CD8-positive, alpha-beta T cell (primary cell): ENCODE measurements at places on chromosomes 5 and 9.

DNA sequence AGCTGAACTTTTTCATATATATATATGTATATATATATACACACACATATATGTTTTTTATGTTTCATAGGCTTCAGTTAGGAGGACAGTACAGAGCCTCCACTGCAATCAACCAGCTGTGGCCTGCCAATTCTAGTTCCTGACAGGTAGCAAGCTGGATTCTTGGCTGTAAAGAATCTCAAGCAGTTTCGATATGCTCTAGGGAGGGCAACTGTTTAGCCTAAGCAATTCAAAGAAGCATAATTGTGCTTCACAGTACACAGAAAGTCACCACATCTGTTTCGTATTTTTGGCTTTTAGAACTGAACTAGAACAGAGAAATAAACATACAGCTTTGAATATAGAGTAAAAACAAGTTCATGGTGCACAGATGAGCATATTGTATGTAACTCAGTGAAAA lies 152.4 kb upstream of the ARRDC3 start:
- no peak for DNase-seq

DNA sequence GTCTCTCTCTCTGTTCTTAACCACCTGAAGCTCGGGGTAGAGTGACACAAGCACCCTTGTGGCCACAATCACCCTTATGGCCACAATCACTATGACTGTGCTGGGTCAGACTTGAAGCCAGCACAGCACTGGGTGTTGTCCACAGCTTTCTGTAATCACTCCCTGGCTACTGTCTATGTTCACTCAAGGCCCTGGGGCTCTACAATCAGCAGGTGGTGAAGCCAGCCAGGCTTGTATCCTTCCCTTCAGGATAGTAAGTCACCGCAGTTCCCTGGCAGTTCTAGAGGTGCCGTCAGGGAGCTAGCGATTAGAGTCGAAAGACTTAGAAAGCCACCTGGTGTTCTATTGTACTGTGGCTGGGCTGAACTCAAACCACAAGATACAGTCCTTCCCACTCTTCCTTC lies 44.2 kb downstream of the GDA start:
- no peak for DNase-seq

GRCh38 chr5:96654209-96654608 lies 8.0 kb upstream of the CAST start:
- DNase-seq, result no peak

GRCh38 chr5:15321776-15322175 lies 178.2 kb upstream of the FBXL7 start:
- no peak for DNase-seq

DNA sequence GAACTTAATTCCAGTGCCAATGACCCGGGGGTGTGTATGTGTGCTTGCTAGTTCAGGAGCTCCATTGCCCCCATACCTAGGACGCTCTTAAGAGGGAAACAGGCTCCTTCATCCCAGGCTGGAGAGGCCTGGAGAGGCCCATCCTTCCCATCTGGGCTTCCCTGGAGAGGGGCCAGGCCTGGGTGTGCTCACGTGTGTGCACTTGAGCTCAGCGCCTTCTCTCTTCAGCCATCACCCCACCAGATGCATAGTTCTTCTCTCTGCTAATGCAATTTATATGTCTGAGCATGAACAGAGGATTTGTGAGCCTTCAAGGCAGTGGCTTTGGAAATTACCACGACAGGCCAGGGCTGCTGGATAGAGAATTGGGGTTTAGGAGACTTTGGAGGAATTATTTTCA lies 48.6 kb upstream of the SHB start:
- DNase-seq, result no peak

DNA sequence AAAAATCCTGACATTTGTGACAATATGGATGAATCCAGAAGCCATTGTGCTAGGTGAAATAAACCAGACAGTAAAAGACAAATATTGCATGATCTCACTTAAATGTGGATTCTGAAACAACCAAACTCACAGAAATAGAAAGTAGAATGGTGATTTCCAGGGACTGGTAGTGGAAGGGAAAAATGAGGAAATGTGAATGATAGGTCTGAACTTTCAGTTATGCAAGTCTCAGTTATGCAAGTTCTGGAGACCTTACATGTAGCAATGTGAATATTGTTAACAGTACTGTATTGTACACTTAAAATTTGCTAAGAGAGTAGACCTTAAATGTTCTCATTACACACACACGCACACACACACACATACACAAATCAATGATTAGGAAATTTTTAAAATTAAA lies 84.9 kb downstream of the SLCO4C1 start:
- DNase-seq, result no peak

DNA sequence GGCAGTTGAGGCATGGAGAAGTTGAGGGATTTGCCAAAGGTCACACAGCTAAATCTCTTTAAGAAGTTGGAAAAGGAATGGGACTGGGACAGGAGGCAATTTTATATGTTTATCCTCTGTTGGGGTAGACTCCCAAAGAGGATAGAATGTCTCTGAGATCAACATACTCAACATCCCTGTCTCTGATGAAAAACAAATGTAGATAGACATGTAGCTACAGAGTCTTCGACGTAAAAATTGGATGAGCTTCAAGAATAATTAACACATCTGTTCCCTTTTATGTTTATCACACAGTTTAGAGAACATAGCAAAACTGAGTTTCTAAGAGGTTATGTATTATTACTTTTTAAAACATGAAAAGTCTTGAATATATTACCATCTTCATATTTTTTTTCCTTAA lies 204.6 kb upstream of the CD180 start:
- DNase-seq, result no peak

DNA sequence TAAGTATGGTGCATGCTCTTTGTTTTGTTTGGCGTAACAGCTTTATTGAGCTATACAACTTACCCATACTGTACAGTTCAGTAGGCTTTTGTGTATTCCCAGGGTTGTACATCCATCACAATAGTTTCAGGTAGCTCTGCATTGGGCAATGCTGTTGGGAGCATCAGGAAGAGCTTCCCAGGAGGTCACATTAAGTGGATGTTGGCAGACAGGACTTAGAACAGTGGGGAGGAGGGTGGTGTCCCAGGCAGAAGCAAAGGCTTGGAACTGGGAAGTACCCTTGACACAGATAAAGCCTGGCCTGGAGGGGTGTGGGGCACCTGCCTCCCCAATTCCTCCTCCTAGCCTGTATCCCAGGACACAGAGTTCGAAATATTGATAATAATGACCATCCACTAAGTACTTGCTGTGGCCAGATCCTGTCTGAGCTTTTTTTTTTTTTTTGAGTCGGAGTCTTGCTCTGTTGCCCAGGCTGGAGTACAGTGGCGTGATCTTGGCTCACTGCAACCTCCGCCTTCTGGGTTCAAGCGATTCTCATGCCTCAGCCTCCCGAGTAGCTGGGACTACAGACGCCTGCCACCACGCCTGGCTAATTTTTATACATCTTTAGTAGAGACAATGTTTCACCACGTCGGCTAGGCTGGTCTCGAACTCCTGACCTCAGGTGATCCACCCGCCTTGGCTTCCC lies 1.3 kb downstream of the BBLN start:
- DNase-seq, result no peak

DNA sequence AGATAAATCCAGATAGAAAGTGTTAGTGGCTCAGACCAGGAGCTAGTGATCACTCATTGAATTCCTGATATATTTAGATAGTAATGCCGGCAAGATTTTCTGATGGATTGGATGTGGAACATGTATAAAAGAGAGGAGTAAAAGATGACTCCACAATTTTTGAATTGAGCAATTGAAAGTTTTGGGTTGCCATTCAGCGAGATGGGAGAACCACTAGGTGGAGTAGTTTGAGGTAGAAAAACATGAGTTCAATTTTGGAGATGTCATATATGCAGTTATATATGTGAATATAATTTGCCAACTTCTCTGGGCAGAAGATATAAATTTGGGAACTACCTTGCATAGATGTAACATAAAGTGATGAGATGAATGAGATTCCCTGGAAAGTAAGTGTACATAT lies 502.5 kb upstream of the SEMA6A start:
- no peak for DNase-seq

DNA sequence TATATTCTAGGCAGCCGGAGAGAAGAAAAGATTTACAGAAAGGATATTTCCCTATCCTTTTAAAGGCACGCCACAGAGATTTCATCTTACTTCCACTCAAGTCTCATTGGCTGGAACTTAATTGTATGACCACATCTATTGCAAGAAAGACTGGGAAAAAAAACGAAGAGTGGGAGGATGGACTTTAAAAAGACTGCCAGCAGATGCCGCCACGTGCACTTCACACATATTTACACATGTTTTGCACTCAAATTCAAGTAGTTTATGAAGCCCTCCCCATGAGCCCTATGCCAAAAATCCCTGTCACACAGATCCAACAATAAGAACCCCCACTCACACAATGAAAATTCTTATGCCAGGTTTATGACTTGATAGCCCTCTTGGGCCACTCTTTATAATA lies 138.5 kb upstream of the TYRP1 start:
- no peak for DNase-seq

- DNase-seq, result no peak
Measured at GRCh38 chr5:82364497-82364896, 86.3 kb upstream of the RPS23 start.

- DNase-seq, result no peak
Measured at GRCh38 chr9:119639287-119639955, 270.2 kb upstream of the BRINP1 start.

- DNase-seq, result no peak
Measured at GRCh38 chr9:135359764-135360163, 119.8 kb upstream of the PPP1R26 start.

DNA sequence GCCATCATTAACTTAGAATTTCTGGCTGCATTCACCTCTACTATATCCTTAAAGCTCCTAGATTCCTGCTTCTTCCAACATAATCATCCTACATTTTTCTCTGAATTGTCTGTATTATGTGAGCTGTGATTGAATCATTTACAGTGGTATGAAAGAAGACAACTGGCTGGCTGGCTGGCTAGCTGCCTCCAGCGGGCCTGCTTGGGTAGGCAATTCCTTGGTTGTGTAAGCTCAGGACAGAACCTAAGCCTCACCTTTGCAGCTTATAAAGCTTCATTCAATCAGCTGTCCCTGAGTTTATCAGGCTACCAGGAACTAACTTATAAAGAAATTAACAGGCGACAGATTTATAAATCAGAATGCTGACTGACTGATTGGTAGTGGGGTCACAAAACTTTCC lies 162.7 kb upstream of the NR3C1 start:
- DNase-seq, result no peak

DNA sequence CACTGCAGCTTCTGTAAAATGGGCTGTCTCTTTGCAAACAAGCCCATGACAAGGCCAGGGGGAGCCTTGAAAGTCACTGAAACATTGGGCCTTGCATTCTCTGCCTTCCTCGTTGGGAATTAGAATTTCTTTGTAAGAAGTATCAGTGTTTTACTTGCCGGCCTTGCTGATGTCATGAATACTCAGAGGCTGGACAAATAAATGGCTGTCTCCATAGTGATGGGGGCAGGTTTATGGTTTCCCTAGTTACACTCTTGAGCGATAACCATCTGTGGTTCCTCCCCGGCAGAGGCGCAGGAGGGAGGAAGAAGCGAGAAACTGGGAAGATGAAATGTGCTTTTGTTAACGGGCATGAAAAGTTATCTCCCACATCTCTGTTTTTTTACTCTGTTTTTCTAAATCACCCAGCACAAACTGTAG lies 272.7 kb upstream of the PANK3 start:
- DNase-seq, result no peak

DNA sequence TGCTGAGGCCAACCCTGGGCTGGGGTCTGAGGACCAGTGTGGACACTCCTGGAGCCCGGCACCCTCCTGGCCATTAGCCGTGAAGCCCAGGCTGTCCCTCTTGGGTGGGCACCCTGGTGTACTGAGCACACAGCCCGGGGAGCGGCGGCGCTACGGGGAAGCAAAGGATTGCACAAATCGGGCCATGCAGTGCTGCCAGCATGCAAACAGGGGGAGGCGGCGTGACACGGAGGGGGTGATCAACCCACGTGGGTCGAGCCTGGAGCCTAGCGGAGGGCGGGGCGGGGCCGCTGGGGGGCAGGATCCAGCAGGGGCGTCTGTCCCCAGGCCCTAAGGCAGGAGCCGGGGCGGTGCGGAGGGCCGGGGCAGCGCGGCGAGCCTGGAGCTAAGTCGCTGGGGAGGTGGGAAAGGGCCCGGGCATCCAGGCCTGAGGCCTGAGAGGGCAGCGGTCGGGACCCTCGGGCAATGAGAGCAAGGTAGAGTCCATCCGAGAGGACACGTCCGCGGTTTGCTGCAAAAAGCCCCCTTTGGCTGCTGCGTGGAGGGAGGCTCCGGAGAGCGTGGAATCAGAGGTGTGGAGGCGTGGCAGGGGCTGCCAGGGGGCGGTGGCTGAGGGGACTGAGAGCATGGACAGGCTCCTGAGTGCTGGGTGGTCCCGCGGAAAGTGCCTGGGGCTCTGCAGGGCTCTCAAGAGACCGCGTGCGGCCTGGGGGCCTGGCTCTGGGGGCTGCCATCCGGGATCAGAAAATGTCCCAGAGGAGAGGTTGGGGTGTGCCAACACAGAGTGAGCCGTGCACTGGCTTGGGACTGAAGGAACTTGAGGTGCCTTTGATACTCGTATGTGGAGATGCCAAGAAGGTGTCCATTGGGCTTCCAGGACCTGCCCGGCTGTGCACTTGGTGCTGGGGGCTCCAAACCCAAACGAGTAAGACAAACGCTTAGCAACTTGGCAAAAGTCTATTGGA lies 94.2 kb downstream of the BARX1 start:
- no peak for DNase-seq

DNA sequence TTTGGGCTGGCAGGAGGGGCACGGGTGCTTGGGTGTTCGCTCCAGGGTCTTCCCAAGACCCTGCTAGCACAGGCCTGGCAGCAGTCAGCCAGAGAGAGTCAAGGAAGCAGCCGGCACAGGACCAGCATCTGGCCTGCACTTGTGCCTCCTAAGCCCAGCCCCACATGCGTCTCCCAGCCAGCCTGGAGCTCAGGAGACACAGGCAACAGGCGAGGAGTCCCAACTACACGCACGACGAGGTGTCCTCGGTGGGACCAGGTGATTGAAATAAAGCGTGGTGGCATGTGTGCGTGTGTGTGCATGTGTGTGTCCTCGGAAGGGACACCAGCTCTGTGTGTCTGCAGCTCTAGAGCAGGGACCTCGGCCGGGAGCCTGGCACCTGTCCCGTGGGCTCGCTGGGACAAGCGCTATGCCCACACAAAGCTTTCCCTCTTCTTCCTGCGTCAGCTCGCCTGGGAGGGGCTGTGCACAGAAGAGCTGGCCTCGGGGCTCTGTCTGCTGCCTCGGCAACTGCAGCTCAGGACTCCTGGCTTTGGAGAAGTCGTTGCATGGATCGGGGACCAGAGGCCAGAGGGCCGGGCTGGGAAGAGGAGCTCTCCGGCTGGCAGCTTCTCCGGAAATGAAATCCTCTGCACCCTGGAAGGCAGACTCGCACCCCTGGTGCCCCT lies 14.7 kb upstream of the SLC9A3 start:
- DNase-seq, result no peak

DNA sequence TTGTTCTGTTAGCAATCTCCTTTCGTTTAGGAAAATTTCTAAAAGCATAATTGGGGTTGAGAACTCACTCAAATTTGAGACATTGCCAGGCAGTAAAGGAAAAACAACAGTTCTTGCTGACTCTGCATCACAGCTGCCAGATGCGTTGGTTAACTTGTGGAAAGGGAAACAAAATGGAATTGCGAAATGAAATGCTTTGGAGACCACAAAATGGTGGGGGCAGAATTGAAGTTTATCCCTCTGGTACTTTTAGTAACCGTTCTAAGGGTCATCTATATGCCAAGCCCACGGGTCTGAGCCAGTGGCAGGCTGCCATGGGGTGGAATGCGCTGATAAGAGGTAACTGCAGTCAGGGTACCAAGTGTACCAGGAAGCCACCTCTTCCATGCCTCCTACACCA lies 28.6 kb upstream of the SELENOP start:
- DNase-seq, result no peak
